GM03348 (cell line): ENCODE measurements at places on chromosomes 4 and X.

- no peak for DNase-seq
Measured at GRCh38 chrX:145923376-145923775, 105.7 kb downstream of the SLITRK2 start.

GRCh38 chr4:176357359-176358082 lies 37.8 kb downstream of the SPCS3 start:
- DNase-seq: no peak

DNA sequence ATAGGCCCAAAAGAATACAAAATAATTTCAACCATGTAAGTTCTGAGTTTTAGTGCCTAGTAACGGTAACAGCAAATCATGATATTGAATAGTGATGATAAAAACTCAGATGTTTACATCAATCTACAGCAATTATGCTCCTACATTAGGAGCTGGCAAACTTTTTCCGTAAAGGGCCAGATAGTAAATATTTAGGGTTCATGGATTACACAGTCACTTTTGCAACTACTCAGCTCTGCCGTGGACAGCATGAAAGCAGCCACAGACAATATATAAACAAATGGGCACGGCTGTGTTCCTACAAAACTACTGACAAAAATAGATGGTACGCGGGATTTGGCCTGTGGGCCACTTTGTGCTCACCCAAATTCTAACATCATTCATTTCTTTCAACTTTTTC lies 167.8 kb upstream of the NAP1L5 start:
- no peak for DNase-seq

DNA sequence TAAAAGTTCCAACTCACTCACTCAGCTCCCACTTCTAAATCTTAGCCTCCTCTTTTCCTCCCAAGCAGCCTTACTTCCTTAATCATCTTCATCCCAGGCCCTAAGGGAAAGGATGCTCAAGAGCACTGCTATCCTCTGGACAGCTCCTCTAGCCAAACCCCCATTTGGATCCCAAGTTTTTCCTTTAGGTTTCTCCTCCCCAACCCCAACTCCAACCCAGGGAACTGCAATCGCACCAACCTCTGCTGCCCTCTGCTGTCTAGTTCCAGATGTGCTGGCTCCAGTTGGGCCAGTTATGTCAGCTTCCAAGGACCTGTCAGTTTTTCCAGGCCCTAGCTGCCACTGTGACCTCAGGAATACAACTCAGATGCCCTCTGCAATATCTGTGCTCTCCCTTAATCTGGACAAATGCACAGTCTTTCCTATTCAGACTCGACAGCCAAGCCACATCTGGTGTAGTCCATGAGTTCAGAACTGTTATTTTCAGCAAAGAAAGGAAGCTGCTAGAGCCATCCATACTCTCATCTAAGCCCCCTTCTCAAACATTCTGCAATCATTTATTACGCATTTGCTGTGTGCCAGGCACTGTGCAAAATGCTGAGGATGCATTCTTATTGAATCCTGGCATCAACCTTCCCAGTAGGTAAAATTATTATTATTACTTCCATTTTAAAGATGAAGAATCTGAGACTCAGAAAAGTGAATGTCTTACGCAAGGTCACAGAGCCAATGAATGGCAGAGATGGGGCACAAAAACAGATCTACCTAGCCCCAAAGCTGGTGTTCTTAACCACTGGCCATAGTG lies 12.3 kb upstream of the XPNPEP2 start:
- DNase-seq: peak; percentile 61

DNA sequence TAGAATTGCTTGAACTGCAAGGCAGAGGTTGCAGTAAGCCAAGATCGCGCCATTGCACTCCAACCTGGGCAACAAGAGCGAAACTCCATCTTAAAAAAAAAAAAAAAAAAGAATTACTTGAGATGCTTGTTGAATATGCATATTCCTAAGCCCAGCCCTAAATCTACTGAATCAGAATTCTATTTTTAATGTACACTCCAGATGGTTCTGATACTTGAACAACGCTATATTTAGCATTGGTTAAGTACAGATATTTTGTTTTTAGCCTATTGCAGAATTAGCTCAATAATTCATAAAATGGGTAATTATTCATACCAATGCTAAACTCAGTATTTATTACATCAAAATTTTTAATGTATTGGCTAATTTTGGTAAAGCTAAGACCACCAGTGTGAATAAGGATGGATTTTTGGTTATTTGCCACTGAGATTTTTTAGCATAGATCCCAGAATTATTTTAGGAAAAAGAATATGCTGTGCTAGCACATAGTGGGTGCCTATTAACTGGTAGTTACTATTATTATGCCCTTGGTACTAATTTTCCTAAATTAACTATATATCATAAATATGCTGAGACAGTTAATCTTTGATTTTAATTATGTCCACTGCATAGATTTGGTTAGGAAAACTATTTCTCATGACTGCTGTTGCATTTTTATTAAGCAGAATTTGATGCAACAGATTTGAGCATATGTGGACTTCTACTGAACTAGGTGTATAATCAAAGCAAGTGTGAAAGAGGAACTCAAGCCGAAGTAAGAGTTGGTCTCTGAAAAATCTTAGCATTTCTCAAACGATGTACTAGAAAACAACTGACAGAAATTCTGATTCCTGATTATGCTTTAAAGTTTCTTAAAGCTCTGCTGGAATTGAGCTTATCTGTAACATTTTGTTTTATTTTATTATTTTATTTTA lies 9.2 kb downstream of the AREG start:
- no peak for DNase-seq

- no peak for DNase-seq
Measured at GRCh38 chrX:122248681-122249080, 935.4 kb upstream of the GRIA3 start.

DNA sequence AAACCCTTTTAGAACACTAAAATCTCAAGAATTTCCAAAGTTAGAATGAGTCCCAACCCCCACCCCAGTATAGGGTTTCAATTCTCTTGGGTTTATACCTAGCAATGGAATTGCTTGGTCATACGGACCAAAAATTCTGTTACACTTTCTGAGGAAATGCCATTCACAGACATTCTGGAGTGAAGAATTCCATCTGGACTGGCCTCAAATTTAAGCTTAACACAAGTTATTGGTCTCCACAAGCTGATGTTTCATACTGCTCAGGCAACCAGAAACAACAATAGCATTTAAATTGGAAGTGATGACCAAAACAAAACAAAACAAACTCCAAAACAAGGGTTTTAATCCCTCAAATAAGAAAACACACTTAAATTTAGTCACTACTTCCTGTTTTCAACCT lies 51.1 kb downstream of the GPC4 start:
- DNase-seq: peak; percentile 7

DNA sequence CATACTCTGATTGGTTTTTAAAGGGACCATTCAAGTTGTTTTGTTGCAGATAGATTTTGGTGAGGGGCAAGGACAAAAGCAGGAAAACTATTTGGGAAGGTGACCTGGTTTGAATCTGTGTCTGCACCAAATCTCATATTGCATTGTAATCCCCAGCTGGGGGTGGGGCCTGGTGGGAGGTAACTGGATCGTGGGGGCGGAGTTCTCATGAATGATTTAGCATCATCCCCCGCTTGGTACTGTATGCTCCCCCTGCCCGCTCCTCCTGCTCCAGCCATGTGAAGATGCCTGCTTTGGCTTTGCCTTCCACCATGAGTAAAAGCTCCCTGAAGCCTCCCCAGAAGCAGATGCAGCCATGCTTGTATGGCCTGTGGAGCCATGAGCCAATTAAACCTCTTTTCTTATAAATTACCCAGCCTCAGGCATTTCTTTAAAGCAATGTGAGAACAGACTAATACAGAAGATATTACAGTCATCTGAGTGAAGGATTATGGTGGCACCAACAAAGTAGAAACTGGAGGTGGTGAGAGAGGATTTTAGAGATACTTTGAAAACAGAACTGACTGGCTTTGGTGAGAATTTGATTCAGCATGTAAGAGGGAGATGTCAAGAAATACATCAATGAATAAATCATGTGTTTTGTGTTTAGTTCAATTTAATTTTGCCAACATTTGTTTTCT lies 14.4 kb downstream of the IL21 start:
- DNase-seq: no peak

GRCh38 chr4:186606591-186606992 lies 51.2 kb upstream of the MTNR1A start:
- DNase-seq: no peak

GRCh38 chr4:89111833-89112563 lies 665 bp downstream of the TIGD2 start:
- DNase-seq: peak; percentile 57

GRCh38 chr4:26175006-26175786 lies 145.6 kb upstream of the RBPJ start:
- no peak for DNase-seq

- peak; percentile 63 for DNase-seq
Measured at GRCh38 chr4:112910109-112910736, 139.2 kb upstream of the ANK2 start.

GRCh38 chrX:13719192-13719856 lies 15.1 kb downstream of the TRAPPC2 start:
- no peak for DNase-seq

DNA sequence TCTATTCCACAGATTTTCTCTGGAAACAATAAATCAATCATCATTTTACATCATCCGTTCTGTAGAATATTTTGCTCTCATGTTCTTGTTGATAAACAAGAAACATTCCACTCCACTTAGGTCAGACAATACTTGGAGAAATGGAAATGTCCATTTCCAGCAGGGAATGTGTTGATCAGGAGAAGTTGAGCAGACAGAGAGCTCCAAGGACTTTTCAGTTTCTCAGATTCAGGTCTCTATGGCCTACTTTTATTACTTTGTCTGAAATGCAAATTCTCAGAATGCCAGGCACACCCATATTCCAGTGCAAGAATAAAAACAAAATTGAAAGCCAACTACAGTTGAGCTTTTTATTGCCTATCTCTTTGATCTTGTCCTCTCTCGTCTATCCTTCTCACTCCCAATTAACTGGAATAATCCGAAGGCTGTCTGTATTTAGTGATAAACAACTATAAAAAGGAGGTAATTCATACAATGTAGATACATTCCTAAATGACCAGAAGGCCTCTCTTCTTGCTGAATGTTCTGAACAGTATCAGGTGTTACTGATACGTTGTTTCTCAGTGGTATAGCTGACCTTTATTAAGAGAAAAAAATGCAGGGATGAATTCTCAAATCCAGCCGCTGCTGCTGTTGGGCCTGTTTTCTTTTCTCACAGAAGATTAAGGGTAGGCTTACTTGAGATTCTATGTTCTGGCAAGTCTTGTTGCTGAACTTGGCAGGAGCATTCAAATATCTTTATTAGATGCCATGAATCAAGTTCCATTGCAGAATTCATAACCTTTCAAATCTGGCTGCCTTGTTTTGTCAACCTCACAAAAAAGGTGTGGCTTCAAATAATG lies 72.1 kb downstream of the HPGD start:
- no peak for DNase-seq

DNA sequence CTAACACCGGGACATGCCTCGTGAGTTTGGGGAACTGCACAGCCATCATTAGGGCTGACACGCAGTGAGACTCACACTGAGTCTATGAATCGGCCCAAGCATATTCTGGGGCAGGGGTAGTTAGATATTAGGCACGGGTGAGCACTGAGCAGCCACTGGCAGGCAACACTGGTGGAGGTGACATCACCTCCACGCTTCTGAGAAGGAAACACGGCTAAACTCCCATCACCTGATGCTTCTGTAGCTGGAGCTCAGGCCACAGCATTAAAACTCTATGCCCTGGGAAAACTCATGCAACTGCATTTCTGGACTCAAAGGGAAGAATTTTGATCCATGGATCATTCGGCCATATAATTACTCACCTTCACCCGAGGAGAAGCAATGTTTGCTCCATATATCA lies 100.8 kb upstream of the OTUD4 start:
- DNase-seq: no peak

DNA sequence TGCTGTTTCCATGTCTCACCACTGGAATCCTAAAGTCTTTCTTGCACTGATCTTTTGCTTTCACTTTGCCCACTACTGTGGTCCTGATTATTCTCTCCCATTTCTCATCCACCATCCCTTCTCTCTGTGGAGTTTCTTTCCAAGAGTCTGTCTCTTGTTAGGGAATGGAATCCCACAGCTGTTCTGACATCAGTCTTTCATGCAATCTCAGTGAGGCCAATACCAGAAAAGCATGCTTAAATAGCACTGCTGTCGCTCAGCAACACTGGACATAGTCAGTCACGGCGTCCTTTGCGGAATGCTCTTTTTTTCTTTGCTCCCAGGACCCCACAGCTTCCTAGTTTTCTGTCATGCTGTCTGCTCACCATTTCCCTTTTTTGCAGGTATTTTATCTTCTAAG lies 20.1 kb downstream of the SLITRK4 start:
- DNase-seq: no peak

DNA sequence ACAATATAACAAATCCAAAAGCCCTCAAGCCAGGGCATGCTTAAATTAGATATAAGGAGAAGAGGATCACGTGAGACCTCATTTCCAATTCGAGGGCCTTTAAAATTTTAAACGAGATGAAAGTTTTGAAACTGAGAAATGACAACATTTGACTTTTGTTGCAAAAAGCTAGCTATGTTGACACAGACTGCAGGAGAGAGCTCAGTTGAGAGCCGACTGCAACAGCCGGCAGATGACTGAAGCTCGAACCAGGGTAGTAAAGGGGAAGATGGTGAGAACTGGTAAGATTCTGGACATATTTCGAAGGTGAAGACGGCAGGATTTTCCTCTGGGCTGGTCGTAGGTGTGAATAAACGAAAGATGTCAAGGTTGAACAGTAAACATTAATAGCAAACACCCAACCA lies 773 bp downstream of the PRMT9 start:
- peak; percentile 63 for DNase-seq

DNA sequence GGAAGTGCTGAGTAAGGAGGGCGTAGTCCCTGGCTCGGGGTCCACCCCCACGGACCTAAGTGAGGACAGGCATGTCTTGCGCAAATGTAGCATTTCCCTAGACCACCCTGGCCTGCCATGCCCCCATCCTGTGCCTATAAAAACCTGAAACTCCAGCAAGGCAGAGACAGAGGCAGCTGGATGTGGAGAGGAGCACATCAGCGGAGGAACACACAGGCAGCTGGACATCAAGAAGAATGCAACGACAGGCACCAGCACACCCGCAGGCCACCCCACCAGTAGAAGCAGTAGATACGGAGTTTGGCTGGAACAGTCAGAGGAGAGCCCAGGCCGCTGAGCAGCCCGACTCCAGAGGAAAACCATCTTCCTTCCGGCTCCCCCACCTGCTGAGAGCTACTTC lies 345.9 kb downstream of the FSTL5 start:
- DNase-seq: no peak

GRCh38 chrX:56029188-56029587 lies 203.0 kb upstream of the KLF8 start:
- DNase-seq: no peak

DNA sequence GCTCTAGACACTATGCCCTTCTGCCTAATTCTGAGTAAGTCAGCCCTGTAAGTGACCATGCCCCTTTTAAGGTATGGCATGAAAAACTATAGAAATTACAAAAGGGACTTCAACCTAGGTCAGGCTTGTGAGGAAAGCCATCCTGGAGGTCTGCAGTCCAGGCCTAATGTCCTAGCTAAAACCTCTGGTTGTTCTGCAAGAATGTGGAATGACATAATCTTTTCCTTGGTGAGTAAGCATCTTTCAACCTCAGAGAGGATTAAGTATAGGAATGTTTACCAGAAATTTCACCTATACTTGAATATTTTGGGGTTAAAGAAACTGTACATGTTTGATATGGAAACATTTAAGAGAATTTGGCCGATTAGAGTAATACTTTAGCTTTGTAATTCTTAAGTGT lies 23.8 kb upstream of the HPSE start:
- peak; percentile 73 for DNase-seq
